ENCODE measurements at places on chromosomes 6 and 20. TPM values are rescaled to one million over a fixed set of nuclear protein-coding genes. Genes with fewer than 3 reads are reported as not detected.

DNA sequence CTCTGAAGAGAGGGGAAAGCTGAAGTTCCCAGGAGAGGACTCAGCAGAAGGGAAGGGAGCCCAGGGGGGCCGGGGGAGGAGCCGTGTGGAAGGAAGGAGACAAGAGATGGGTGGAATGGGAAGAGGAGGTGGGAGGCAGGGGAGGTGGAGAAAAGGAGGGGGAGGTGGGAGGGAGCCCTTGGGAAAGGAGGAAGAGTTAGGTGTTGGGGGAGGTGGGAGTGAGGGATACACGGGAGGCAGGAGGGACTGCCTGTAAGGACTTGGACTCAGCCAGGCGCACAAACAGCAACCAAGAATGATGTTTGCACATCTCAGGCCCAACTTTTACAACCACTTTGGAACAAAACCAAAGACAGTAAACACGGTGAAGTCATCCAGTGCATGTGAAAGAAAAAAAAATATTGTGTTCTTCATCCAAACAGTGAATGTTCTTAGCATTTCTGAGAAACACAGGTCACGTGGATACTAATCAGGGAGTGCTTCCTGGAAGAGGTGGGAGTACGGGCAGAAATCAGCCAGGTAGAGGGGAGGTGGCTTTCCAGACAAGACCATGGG lies 17.4 kb upstream of the LSM14B start:
- DNase-seq: no peak

GRCh38 chr6:108082539-108082938 lies 8.0 kb upstream of the OSTM1 start:
- no peak for DNase-seq

GRCh38 chr6:1659816-1660215 lies 50.1 kb downstream of the FOXC1 start:
- no peak for DNase-seq

GRCh38 chr6:18216411-18216810 lies 47.9 kb downstream of the DEK start:
- DNase-seq: no peak

GRCh38 chr20:9202420-9203080 lies 133.7 kb downstream of the PLCB4 start:
- no peak for DNase-seq

Gene TBXT
- total RNA-seq: not detected

Gene MACROD2
- 0.25 TPM for total RNA-seq

Gene PI3
- total RNA-seq: not detected

Gene SLC17A1
- total RNA-seq: not detected

Measured in dermis microvascular lymphatic vessel endothelial cell (primary cell).